CD8-positive, alpha-beta memory T cell (primary cell): ENCODE measurements at places on chromosomes 13 and 19. TPM values are rescaled to one million over a fixed set of nuclear protein-coding genes. Genes with fewer than 3 reads are reported as not detected.

- no peaks in the 10 kb centered on the region for H3K4me1 ChIP-seq
- H3K36me3 ChIP-seq = no peaks in the 10 kb centered on the region
- DNase-seq = no peak
- no peak overlapping the region for H3K4me3 ChIP-seq
Measured at GRCh38 chr13:25463496-25463895, 91.7 kb downstream of the ATP8A2 start.

- H3K27me3 ChIP-seq = no peaks in the 10 kb centered on the region
- H3K27ac ChIP-seq = no peak overlapping the region
- no peak for DNase-seq
- H3K36me3 ChIP-seq = no peaks in the 10 kb centered on the region
- H3K4me3 ChIP-seq = no peak overlapping the region
- no peaks in the 10 kb centered on the region for H3K4me1 ChIP-seq
Measured at GRCh38 chr19:31586282-31586681, 237.0 kb upstream of the TSHZ3 start.

DNA sequence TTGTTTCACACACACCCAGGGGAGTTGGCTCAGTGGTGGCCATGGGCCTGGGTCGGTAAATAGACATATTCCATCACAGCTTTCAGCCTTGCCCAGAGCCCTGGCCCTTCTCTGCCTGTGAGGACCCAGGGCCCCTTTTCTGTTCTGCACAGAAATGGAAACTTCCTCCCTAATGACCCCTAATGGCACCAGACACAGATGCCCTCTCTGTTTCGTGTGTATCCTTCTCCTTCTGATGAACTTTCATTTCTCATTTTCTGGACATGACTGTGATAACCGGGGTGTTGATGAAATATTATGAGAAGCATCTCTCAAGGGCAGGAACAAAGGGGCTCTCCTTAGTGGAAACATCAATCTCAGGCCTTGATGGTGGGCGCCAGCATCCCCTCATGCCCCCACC lies 12.8 kb downstream of the LILRA1 start:
- no peaks in the 10 kb centered on the region for H3K36me3 ChIP-seq
- no peak overlapping the region for H3K27ac ChIP-seq
- no peak overlapping the region for H3K4me3 ChIP-seq

- H3K4me3 ChIP-seq = no peak overlapping the region
- peaks cover 8% of the 10 kb centered on the region for H3K36me3 ChIP-seq
- H3K27ac ChIP-seq = no peak overlapping the region
- no peaks in the 10 kb centered on the region for H3K4me1 ChIP-seq
- no peaks in the 10 kb centered on the region for H3K27me3 ChIP-seq
Measured at GRCh38 chr13:112812306-112813055, 122.6 kb downstream of the ATP11A start.

DNA sequence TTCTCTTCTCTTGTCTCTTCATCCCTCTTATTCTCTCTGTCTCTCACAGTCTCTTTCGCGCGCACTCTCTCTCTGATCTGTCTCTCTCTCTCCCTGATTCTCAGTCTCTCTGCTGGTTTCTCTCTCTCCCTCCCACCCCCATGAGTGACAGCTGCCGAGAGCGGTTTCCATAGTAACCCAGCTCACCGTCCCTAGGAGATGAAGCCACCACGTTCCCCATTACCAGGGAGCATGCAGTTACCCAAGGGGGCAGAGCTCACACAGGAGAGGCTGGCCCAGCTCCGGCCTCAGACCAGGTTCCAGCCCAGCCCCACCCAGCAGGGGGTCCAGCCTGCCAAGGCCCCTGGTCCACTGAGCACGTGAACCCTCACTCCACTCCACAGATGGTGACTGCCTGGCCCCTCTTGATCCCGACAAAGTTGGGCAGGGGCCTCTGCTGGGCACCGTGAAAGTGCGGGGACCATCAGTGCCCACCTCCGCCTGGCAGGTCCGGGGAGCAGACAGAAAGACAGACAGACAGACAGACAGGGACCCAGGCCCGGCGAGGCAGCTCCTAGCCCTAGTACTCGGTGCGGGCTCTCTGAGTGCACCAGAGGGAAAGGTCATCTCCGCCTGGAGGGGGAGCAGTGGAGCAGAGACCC lies 50.6 kb downstream of the CELF5 start:
- DNase-seq = peak; percentile 15
- H3K27me3 ChIP-seq = peaks cover 1% of the 10 kb centered on the region
- H3K4me3 ChIP-seq = peak overlapping the region; percentile 80
- H3K27ac ChIP-seq = peak overlapping the region; percentile 43

DNA sequence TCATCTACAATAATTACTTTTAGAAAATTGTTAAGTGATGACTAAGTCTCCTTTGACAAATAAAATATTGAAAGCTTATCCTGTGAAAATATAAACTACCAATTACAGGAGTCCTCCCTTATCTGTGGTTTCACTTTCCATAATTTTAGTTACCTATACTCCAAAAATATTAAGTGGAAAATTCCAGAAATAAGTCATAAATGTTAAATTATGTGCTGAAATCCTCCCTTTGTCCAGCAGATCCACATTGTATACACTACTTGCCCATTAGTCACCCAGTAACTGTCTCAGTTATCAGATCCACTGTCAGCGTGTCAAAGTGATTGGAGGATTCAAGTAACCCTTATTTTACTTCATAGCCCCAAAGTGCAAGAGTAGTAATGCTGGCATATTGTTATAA lies 98.1 kb downstream of the SERP2 start:
- H3K4me1 ChIP-seq = no peaks in the 10 kb centered on the region
- no peak overlapping the region for H3K4me3 ChIP-seq
- DNase-seq = no peak
- H3K36me3 ChIP-seq = no peaks in the 10 kb centered on the region
- no peak overlapping the region for H3K27ac ChIP-seq

- H3K4me3 ChIP-seq = no peak overlapping the region
- no peaks in the 10 kb centered on the region for H3K27me3 ChIP-seq
- no peak overlapping the region for H3K27ac ChIP-seq
- no peak for DNase-seq
- no peaks in the 10 kb centered on the region for H3K36me3 ChIP-seq
- no peaks in the 10 kb centered on the region for H3K4me1 ChIP-seq
Measured at GRCh38 chr13:80666782-80667552, 326.0 kb upstream of the SPRY2 start.

DNA sequence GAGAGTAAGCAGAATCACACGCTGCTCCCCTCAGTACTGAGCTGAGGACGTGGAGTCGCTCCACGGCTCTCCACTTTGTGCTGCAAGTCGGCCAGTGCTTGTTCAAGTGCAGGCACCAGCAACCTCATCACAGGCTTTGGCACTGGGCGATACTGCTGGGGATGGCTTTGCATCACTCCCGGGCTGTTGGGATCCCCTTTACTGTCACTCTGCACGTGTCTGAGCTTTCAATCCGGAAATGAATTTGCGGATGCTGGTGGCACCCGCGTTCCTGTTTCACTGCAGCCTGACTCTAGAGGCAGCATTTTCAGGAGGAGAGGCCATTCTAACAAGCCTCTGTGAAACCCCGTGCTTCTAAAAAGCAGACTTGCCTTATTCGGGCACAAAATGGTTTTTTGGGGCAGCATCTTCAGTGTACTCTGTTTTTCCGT lies 19.1 kb downstream of the SMARCA4 start:
- H3K4me1 ChIP-seq = peaks cover 4% of the 10 kb centered on the region
- H3K36me3 ChIP-seq = peaks cover 3% of the 10 kb centered on the region
- DNase-seq = no peak
- H3K4me3 ChIP-seq = no peak overlapping the region
- no peak overlapping the region for H3K27ac ChIP-seq

DNA sequence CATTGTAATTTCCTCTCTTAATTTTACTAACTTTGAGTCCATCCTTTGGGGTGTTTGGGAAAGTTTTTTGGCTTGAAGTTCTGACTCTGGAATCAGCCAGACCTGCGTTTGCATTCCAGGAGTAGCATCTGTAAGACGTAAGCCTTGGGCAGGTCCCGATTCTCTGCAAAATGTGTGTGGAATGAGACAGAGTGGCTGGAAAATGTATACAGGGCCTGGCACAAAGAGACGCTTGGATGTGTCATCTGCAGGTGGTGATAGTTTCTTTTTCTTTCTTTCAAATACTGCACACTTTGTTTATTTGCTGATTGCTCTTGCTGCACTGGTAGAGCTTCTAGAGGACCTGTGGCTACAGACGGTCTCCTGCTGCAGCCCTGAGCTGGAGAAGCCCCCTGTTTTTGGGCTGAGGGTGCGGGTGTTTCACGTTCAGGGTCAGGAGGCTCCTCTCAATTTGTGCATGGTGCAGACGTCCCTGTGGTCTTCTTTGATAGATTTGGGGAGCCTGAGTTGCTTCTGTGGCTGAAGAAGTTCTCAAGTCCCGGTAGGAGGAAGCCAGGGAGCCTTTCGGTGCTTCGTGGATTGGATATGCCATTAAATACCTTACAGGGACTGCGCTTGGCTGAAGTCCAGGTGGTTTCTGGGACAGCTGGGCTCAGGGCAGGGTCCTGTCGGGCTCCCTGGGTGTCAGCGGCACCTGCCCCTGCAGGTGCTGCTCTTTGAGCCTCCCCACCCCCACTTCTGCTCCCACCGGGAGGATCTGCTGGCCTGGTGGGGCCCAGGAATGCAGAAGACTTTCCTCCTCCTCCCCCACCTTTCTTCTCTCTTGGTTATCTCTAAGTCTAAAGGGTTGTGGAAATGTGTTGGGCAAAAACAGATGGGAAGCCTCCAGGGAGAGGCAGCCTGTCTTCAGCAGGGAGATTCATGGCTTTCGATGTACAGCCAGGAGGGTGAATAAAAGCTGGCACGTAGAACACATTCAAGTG lies 44.0 kb upstream of the GAS6 start:
- peaks cover 6% of the 10 kb centered on the region for H3K27me3 ChIP-seq
- H3K4me3 ChIP-seq = no peak overlapping the region
- no peak for DNase-seq
- no peaks in the 10 kb centered on the region for H3K4me1 ChIP-seq
- no peaks in the 10 kb centered on the region for H3K36me3 ChIP-seq
- no peak overlapping the region for H3K27ac ChIP-seq

DNA sequence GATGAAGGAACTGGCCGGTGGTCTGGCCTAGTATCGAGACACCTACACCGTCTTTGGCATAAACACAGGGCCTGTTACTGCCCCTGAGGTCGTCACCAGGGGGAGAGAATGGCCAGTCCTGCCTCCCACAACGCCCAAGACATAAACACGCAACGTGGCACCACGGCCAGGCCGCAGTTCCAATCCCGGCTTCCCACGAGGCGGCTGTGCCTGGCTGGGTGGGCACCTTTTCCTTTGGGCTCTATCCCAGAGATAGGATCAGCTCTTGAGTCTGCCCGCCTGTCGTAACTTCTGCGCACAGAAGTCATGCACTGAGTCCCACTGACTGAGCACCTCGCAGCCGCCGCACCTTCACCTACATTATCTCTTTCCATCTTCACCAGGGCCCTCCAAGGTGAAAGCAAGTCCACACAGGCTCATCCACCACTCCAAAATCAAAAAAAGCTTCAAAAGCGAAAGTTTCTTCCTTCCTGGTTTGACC lies 1.1 kb downstream of the MIER2 start:
- no peaks in the 10 kb centered on the region for H3K36me3 ChIP-seq
- peaks cover 26% of the 10 kb centered on the region for H3K4me1 ChIP-seq
- H3K27ac ChIP-seq = peak overlapping the region; percentile 56
- peak overlapping the region; percentile 42 for H3K4me3 ChIP-seq
- H3K27me3 ChIP-seq = no peaks in the 10 kb centered on the region

DNA sequence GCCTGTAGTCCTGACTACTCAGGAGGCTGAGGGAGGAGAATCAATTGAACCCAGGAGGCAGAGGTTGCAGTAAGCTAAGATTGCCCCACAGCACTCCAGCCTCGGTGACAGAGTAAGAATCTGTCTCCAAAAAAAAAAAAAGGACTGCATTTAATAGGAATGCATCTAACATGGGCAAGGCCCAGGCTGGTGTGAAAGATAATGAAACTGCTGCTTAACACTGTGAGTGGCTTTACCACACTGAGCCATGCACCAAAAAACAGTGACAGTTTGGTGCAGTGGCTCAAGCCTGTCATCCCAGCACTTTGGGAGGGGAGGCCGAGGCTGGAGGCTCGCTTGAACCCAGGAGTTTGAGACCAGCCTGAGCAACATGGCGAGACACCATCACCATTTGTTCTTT lies 8.6 kb downstream of the GTF2F1 start:
- no peak for DNase-seq
- no peak overlapping the region for H3K27ac ChIP-seq
- peaks cover 34% of the 10 kb centered on the region for H3K36me3 ChIP-seq

- no peaks in the 10 kb centered on the region for H3K4me1 ChIP-seq
- H3K36me3 ChIP-seq = no peaks in the 10 kb centered on the region
- no peak overlapping the region for H3K4me3 ChIP-seq
- no peak for DNase-seq
- no peak overlapping the region for H3K27ac ChIP-seq
Measured at GRCh38 chr13:70623239-70623638, 515.0 kb upstream of the KLHL1 start.

DNA sequence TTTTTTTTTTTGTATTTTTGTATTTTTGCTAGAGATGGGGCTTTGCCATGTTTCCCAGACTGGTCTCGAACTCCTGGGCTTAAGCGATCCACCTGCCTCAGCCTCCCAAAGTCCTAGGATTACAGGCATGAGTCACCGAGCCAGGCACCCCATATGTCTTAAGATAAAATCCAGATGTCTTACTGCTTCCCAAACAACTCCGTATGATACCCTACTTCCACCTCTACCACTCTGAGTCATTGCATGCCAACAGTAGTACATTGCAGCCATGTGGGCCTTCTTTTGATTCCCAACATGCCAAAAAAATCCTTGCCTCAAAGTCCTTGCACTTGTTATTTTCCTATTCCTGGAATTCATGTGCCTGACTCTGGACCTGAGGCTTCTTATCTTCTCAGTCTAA lies 799.2 kb downstream of the GPC5 start:
- H3K4me1 ChIP-seq = no peaks in the 10 kb centered on the region
- H3K36me3 ChIP-seq = no peaks in the 10 kb centered on the region
- no peak overlapping the region for H3K4me3 ChIP-seq
- DNase-seq = no peak
- H3K27ac ChIP-seq = no peak overlapping the region

GRCh38 chr19:17020823-17021222 lies 5.8 kb downstream of the CPAMD8 start:
- no peak for DNase-seq
- no peak overlapping the region for H3K4me3 ChIP-seq
- no peak overlapping the region for H3K27ac ChIP-seq
- H3K36me3 ChIP-seq = no peaks in the 10 kb centered on the region
- H3K27me3 ChIP-seq = no peaks in the 10 kb centered on the region

GRCh38 chr13:27194209-27194608 lies 22.6 kb upstream of the USP12 start:
- H3K27ac ChIP-seq = no peak overlapping the region
- H3K27me3 ChIP-seq = no peaks in the 10 kb centered on the region
- H3K36me3 ChIP-seq = no peaks in the 10 kb centered on the region
- H3K4me3 ChIP-seq = no peak overlapping the region

DNA sequence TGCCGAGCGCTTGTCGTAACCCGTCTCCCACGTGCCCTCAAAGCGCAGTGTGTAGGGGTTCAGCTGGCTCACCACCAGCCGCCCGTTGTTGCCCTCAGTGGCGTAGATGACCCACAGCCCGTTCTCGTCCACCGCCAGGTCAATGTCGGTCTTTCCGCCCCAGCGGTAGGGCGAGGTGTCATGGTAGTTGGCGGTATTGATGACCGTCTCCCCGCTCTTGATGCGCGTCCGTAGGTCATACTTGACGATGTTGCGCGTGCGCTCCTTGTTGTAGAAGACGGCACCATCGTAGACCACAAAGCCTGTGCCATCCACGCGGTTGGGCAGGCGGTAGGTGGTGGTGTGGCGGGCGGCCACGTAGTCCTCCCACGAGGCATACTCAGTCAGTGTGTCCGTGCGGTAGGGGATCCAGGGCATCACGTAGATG lies 26.5 kb upstream of the ASF1B start:
- H3K4me1 ChIP-seq = peaks cover 15% of the 10 kb centered on the region
- no peak for DNase-seq
- no peaks in the 10 kb centered on the region for H3K36me3 ChIP-seq

KLK15 gene
- total RNA-seq = not detected

HSD17B14 gene
- 0.37 TPM for total RNA-seq

SULT2A1 gene
- not detected for total RNA-seq

CRB3 gene
- total RNA-seq = 1.8 TPM

NCLN gene
- 94.7 TPM for total RNA-seq

PDE4C gene
- not detected for total RNA-seq

PEAK3 gene
- total RNA-seq = not detected

ZNF443 gene
- total RNA-seq = 4.2 TPM
